Esophagus squamous epithelium (tissue), 5 donors: ENCODE measurements at places on chromosomes 12 and 14.

DNA sequence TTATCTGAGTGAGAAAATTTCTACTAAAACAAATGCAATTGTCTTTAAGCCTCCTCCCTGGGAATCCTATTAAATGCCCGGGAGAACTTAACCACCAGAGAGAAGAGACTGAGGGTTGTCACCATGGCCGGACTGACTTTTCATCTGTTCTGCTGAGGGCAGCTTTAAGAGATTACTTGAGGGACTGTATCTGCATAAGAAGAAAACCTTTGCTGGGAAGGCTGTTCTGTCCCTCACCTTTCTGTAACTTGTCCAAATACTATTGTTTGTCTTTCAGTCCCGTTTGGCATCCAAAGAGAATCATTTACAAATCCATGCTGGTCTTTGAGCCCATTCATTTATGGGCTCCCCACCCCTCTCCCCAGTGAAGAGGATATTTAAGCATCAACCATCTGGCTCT, 306.3 kb upstream of the FLRT2 start:
- no peaks in the 10 kb centered on the region for H3K4me1 ChIP-seq
- no peaks in the 10 kb centered on the region for H3K27me3 ChIP-seq
- no peak overlapping the region for H3K27ac ChIP-seq
- no peak overlapping the region for H3K4me3 ChIP-seq

GRCh38 chr14:21275261-21275858, 4.5 kb upstream of the RPGRIP1 start:
- H3K4me1 ChIP-seq, result peaks cover 2% of the 10 kb centered on the region
- H3K4me3 ChIP-seq, result no peak overlapping the region
- no peaks in the 10 kb centered on the region for H3K27me3 ChIP-seq

GRCh38 chr14:100531152-100532121, 55.8 kb downstream of the BEGAIN start:
- H3K27ac ChIP-seq, result no peak overlapping the region
- H3K4me1 ChIP-seq, result no peaks in the 10 kb centered on the region

- no peak for DNase-seq
- H3K4me3 ChIP-seq, result no peak overlapping the region
- no peaks in the 10 kb centered on the region for H3K27me3 ChIP-seq
- H3K36me3 ChIP-seq, result no peaks in the 10 kb centered on the region
Observed at GRCh38 chr14:70027785-70028428, 148.7 kb downstream of the SMOC1 start.

DNA sequence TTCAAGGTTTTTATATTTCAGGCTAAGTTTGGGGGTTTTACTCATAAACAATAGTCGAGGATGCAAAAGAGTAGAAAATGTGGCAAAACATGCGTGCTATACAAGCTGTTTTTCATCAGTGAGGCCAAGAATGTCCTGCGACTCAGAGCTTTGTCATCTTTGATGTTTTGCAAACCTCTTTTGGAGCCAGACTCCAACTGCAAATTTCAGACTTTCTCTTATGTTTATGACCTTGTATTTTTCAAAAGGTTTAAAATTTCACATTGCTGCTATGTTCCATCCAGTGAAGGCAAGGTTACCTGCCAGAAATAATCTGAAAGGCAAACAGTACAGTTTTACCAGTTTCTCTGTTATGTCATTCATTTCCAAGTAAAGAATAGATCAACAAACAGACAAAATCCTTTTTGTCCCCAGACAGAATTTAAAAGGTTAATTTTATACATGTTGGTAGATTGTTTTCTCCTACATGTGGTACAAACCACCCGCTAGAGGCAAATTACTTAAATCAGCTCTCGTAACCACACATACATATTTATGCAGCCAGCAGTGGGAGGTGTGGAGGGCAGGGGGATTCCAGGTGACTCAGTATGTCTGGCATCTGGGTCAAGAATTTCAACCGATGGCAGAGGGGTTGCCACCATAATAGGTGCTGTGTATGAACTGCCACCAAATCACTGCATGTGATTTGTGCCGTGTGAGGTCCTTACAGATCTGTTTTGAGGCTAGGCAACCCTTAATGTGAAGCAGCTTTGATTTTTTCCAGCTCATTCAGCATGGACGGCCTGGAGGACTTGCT, 119.8 kb upstream of the CPM start:
- no peaks in the 10 kb centered on the region for H3K4me1 ChIP-seq
- no peaks in the 10 kb centered on the region for H3K36me3 ChIP-seq
- no peak overlapping the region for H3K27ac ChIP-seq
- no peak overlapping the region for H3K4me3 ChIP-seq
- no peak for DNase-seq
- H3K27me3 ChIP-seq, result no peaks in the 10 kb centered on the region

DNA sequence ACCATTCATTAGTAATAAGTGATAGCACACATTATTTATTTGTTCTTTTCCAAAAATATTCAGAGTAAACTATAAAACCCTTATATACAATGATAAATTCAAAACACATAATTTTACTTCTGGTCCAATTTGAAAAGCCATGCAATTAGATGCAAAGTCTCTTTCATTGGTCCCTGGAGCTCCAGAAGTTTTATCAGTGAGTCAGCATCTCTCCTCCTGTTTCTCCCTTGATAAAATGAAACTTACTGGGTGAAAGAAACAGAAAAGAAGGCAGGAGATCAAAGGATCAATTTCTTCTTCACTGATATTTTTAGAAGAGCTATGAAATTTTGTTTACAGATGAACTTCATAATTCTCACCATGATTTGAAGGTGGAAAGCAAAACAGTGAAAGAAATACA, 47.5 kb downstream of the IFNG start:
- no peak overlapping the region for H3K4me3 ChIP-seq
- no peaks in the 10 kb centered on the region for H3K36me3 ChIP-seq
- H3K27ac ChIP-seq, result no peak overlapping the region
- H3K4me1 ChIP-seq, result no peaks in the 10 kb centered on the region

- no peak overlapping the region for H3K4me3 ChIP-seq
- no peak for DNase-seq
- H3K27ac ChIP-seq, result no peak overlapping the region
- H3K36me3 ChIP-seq, result no peaks in the 10 kb centered on the region
- no peaks in the 10 kb centered on the region for H3K4me1 ChIP-seq
Observed at GRCh38 chr14:81415781-81416180, 15.7 kb upstream of the STON2 start.
